ENCODE measurements at places on chromosomes 13 and 19.

- DNase-seq, result no peak
Observed at GRCh38 chr13:101530293-101530692, 77.8 kb downstream of the ITGBL1 start.

DNA sequence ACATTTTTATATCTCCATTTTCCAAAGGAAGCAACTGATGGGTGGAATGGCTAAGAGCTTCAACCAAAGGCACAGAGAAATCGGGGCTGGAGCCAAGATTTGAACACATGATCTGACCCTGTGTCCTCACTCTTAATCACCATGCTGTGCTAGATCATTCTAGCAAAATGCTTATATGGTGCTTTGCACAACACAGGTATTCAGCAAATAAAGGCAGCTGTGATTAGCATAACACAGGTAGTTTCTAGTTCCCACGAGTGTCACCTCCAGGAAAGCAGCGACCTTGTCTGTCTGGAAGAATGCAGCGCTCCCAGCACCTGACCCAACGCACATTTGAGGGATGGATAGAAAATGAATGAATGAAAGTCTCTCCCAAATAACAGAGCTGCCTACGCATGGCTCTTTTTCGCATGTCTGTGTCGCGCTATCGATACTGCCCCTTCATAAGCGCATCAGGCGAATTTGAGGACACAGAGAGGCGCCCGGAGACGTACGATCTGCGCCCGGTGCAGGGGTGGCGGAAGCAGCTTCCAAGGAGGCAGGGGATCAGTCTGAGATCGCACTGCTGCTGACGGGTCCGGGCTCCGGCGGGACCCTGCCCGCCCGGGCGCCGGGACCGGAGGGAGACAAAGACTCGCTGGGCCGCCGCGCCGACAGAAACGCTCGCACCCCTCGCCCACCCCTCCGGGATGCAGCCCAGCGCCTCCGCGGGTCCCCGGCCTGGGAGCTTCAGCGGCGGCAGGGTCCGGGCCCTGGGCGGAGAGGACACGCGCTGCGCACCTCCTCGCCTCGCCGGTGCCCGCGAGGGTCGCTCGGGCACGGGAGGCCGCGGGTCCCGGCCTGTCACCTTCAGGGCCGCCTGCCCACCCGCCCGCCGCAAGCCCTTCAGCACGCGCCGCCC is 609 bp downstream of the EPS15L1 start:
- peak; percentile 9 for DNase-seq

- DNase-seq, result no peak
Observed at GRCh38 chr13:28714651-28715050, 4.1 kb downstream of the SLC46A3 start.

GRCh38 chr13:22024381-22024994 is 353.6 kb downstream of the FGF9 start:
- DNase-seq, result no peak

DNA sequence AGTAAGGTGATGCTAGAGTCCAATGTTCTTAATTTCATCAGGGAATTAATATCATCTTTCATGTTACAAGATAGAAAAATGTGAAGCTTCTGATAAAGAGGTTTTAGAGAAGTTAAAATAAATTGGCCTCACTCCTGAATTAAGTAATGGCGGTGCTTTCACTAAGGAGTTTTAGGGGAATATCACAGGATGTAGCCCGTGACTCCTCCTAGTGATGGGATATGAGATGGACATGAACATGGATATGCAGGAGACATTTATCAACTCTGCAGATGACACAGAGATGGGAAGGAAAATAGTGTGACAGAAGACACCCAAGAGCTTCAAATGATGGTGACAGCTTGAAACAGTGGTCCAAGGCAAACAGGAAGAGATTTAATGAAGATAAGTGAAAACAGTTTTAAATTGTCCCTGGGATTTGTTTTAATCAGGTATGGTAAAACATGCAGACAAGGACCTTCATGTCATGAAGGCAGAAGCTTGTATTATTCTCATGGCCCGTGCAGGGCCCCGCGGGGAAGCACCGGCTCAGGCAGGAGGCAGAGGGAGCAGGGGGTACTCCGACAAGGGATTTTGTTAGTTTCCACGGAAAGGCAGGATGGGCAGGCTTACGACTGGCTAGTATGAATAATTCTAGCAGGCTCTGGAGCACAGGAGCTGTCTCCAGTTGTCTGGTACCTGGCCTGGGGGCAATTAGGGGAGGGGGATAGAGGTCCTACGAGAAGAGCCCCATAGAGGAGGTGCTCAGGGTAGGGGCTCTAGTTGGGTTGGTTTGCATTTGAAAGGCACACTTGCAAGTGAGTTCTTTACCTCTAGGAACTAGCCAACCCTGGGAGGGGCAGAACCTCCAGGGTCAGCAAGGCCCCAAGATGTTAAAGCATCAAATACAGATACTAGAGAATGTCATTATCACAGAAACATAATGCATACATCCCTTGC is 38.7 kb upstream of the FARP1 start:
- no peak for DNase-seq

GRCh38 chr19:38658462-38659306 is 11.2 kb downstream of the ACTN4 start:
- peak; percentile 99 for DNase-seq

DNA sequence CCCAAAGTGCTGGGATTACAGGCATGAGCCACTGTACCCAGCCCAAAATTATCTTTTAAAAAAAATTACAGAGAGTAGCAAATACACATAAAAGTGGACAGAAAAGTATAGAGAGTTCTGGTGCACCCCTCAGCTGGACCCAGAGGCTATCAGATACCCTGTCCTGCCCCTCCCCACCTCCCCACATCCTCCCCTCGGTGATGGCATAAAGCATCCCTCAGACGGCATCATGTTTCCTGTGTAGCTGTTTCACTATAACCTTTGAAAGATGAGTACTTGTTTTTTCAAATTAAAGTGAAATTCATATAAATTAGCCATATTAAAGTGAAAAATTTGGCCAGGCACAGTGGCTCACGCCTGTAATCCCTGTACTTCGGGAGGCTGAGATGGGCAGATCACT is 20.1 kb downstream of the SLC27A1 start:
- no peak for DNase-seq

- DNase-seq, result no peak
Observed at GRCh38 chr19:29538651-29539050, 12.9 kb downstream of the VSTM2B start.

GRCh38 chr13:111074826-111075225 is 40.3 kb upstream of the ARHGEF7 start:
- no peak for DNase-seq

- no peak for DNase-seq
Observed at GRCh38 chr13:105519771-105520170, 1015.7 kb downstream of the EFNB2 start.

DNA sequence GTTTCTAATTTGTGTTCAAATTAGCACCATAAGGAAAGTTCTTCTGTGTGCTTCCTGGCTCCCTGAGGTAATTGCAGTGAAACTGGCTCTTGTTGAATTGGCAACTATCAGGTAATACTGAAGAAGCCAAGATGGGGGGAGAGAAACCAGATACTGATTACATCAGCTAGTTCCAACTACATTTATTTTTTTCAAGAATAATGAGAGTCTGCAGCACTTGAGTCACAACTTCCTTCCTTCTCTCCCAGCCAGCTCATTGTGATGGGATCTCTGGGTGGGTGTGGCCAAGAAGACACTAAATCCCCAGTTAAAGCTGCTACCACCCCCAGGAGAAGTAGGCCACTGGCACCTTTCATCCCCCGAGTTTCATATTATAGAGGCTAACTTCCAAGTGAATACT is 100.7 kb upstream of the RXFP2 start:
- no peak for DNase-seq

GRCh38 chr19:13054626-13055212 is 47.9 kb downstream of the LYL1 start:
- no peak for DNase-seq

DNA sequence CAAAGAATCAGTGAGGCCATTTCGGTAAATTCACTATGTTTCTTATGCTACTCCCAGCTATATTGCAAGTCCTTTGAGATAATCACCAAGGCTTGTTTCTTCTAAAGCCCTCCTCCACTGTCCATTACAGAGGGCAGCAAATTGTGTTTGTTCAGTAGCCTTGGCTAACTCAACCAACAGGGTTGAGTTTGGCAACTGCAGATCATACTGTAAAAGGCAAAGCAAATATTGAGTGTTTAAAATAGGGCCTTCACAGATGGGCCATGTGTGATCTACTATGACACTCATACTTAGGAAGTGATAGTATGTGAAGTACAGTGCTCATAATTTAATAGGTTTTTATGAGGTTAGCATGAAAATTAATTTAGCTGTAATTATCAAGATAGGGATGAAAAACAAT is 171.3 kb downstream of the DACH1 start:
- DNase-seq, result no peak

DNA sequence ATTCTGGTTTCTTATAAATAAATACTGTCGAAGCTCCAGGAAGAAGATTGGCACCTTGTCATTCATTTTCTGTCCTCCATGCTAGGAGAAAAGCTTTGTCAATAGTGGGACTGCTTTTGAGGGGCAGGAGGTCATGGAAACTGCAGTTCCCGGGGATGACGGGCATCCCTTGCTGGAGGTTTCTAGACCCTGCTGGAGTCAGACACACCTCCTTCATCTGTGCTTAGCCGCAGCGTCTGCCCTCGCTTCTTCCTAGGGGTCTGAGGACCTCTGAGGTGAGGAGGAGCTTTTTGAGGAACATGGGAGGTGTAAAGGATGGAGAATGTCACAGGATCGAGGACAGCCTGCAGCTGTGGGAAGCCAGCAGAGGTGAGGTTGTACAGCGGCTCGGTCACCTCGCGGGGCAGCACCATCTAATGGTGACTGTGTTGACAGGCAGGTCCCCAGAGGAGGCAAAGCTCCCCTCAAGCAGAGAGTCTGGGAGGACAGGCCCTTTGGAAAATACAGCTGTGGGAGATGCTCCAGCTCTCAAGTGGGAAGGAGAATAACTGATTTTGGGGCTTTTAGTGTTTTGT is 172.7 kb upstream of the RNF113B start:
- DNase-seq, result peak; percentile 63

DNA sequence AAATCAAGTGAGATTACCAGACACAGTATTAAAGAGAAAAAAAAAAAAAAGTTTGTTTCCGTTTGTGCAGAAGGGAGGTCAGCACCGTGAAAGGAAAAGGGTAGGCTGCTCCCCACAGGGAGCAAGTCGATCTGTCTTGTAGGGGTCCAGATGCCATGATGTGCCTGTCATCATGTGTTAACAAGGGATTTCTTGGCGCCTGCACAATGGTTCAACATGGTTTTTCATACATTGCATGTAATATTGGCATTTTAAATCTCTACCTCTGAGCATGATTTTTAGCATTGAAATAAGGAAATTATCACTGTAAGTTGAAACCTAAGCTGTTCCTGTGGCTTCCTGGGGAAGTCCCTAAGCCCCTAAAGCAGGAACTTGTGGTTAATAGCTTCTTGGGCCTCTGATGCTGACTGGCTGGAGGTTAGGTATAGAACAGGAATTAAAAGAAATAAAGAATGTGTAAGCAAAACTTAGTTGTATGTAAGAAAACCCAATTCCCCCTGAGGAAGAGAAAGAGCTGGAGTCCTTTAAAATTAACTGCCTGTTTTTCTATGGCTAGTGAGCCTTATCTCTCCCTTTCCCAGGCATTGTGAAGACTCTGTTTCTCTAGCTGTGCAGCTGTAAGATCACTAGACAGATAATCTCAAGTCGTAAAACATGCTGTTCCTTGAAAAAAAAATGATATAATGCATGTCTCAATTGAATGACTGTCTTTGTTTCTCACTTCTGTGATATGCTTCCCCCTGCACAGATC is 7.4 kb upstream of the FCGBP start:
- DNase-seq, result peak; percentile 70

DNA sequence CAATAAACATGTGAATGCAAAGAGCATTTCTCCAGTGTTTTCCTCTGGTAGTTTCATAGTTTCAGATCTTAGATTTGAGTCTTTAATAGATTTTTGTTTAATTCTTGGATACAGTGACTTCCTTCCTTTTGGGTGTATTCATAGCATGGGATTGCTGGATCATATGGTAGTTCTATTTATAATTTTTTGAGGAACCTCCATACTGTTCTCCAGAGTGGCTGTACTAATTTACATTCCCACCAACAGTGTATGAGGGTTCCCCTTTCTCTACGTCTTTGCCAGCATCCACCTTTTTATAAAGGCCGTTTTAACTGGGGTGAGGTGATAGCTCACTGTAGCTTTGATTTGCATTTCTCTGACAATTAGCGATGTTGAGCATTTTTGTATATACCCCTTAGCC is 9.3 kb upstream of the CALM3 start:
- DNase-seq, result no peak

DNA sequence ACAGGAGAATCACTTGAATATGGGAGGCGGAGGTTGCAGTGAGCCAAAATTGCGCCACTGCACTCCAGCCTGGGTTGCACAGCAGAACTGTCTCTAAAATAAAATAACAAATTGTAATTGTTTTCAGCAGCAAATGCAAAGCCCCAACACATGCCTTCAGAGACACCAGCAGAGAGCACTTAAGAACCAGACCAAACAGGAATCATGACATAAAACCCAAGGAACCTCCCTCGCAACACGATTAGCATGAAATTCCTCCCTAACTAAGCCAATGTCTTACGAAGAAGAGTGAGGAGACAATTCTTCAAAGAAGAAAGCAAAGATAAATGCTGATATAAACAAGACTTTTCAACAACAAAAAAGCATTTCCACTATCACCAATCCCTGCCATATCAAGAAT is 40.1 kb downstream of the PSPC1 start:
- no peak for DNase-seq

DNA sequence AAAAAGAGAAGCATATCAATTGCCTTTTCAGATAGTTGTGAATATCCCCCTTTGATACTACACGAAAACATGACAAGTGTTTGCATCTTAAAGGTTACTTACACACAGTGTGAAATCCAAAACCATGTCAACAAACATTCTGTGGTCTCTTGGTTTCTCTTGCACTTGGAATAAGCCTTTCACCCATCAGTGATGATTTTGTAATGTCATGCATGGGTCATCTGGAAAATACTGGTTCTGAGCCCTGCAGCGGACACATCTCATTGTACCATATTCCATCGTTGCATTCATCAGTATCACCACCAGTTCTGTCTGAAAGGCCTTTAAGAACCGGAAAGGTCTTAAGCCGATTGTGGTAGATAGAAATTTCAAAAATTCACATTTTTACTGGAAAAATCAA is 65.4 kb upstream of the SOX1 start:
- DNase-seq, result no peak

DNA sequence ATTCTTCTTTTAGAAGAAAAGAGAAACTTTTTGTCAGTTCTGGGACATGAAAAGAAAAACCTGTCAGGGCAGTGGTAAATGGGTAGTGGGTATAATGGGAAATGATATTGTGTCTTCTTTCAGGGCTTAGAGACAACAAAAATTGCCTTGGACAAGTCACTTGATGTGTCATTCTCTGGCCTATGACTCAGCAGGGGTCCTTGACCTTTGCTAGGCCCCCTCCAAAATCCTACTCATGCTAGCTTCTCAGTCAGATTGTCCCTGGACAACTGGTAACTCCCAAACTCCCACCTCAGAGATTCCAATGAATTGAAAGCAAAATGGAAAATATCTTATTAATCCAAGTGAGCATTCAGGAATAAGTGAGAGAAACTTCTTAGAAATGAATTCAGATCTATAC is 258.8 kb upstream of the SPRY2 start:
- no peak for DNase-seq

- DNase-seq, result no peak
Observed at GRCh38 chr13:78816592-78816991, 157.6 kb upstream of the OBI1 start.

- DNase-seq, result no peak
Observed at GRCh38 chr13:110548891-110549794, 12.4 kb downstream of the RAB20 start.

All from HT-29 (cell line).